ENCODE measurements at places on chromosomes 3 and 15. TPM values are rescaled to one million over a fixed set of nuclear protein-coding genes. Genes with fewer than 3 reads are reported as not detected.

- peak; percentile 84 for DNase-seq
- H3K36me3 ChIP-seq: no peaks in the 10 kb centered on the region
- no peak overlapping the region for H3K27ac ChIP-seq
- H3K4me1 ChIP-seq: peaks cover 23% of the 10 kb centered on the region
- no peak overlapping the region for H3K4me3 ChIP-seq
- H3K27me3 ChIP-seq: no peaks in the 10 kb centered on the region
These were observed 8.7 kb downstream of the DCUN1D1 start for GRCh38 chr3:182971637-182972036.

GRCh38 chr15:38563723-38564519 is 693 bp downstream of the RASGRP1 start:
- no peaks in the 10 kb centered on the region for H3K36me3 ChIP-seq
- H3K27ac ChIP-seq: no peak overlapping the region
- peak overlapping the region; percentile 67 for H3K4me3 ChIP-seq
- peaks cover 59% of the 10 kb centered on the region for H3K27me3 ChIP-seq
- H3K4me1 ChIP-seq: peaks cover 14% of the 10 kb centered on the region

- no peak overlapping the region for H3K4me3 ChIP-seq
- H3K4me1 ChIP-seq: no peaks in the 10 kb centered on the region
- no peak overlapping the region for H3K27ac ChIP-seq
- H3K36me3 ChIP-seq: no peaks in the 10 kb centered on the region
- H3K27me3 ChIP-seq: peaks cover 99% of the 10 kb centered on the region
These were observed 42.6 kb upstream of the POLG start for GRCh38 chr15:89377024-89377841.

- H3K4me1 ChIP-seq: peaks cover 21% of the 10 kb centered on the region
- H3K27me3 ChIP-seq: peaks cover 9% of the 10 kb centered on the region
- no peak overlapping the region for H3K27ac ChIP-seq
- DNase-seq: no peak
- H3K4me3 ChIP-seq: no peak overlapping the region
- H3K36me3 ChIP-seq: no peaks in the 10 kb centered on the region
These were observed 73.0 kb downstream of the ISG20 start for GRCh38 chr15:88711806-88712205.

DNA sequence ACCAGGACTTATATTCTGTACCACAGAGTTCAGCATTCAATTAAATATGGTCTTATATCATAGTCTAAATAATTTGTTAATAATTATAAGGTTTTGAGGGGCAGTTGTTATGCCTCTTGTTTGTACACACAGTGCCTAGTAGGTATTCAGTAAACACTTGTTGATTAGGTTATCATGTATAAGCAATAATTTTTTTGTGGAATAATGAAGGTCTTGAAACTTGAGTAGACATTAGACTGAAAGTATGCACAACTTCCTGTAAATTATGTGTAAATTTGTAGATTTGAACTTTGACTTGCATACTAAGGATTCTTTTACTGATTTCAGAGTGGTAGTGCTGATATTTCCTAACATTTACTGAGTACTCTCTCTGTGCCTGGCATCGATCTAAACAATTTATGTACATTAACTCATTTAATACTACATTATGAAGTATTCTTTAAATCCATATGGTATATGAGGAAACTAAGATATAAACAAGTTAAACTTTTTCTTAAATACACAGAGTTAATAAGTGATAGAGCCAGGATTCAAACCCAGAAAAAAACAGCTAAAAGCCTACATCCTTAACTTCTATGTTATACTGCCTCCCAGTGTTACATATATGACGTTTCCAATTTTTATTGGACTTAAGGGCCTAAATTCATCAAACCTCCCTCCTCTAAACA is 65.1 kb downstream of the GLCE start:
- H3K27me3 ChIP-seq: no peaks in the 10 kb centered on the region
- no peaks in the 10 kb centered on the region for H3K4me1 ChIP-seq
- H3K27ac ChIP-seq: no peak overlapping the region

GRCh38 chr15:96337365-96338023 is 7.0 kb downstream of the NR2F2 start:
- no peaks in the 10 kb centered on the region for H3K27me3 ChIP-seq
- peaks cover 46% of the 10 kb centered on the region for H3K36me3 ChIP-seq
- H3K4me3 ChIP-seq: peak overlapping the region; percentile 91
- H3K4me1 ChIP-seq: peaks cover 48% of the 10 kb centered on the region

DNA sequence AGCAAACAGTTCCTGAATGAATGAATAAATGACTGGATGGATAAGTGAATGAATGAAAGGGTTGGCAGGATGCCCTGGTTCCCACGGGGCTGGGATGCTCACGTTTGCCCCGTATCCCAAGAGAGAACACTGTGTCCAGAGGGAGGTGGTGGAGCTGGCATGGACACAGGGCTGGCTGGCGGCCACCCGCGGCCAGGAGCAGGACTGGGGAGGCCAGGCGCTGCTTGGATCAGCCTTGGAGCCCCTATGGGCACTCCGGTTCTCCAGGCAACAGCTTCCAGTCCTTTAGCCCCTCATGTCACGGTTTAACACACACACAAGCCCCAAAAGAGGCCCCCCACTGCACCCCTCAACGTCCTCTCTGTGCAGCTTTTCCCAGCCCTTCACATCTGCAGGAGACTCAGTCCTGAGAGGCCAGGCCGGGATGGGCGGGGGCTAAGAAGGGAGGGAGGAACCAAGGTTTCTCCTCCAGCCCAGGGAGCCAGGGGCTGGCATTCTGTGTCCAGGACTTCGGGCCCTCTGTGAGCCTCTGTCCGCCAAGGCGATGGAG is 86.0 kb upstream of the ALDH1L1 start:
- H3K36me3 ChIP-seq: no peaks in the 10 kb centered on the region
- H3K4me1 ChIP-seq: peaks cover 21% of the 10 kb centered on the region
- DNase-seq: peak; percentile 89
- H3K4me3 ChIP-seq: no peak overlapping the region
- peak overlapping the region; percentile 72 for H3K27ac ChIP-seq

DNA sequence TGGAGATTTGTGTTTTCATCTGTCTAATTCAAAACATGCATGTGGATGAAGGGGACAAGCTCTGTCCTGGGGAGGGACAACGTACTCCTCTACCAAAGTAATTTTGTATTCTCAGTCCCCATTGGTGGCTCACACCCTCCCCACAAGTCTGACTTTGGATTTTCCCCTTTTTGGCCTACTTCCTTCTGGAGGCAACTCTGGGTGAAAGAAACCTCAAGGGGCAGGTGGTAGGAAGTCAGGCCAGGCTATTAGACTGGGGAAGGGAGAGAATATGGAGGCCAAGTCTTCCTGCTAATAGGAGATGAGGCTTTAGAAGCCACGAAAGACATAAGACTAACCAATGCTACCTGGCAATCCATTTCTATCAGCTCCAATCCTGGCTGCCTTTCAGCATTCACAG is 124.9 kb upstream of the RASGRP1 start:
- no peaks in the 10 kb centered on the region for H3K27me3 ChIP-seq
- no peaks in the 10 kb centered on the region for H3K36me3 ChIP-seq
- no peak overlapping the region for H3K4me3 ChIP-seq
- no peak overlapping the region for H3K27ac ChIP-seq
- DNase-seq: no peak
- H3K4me1 ChIP-seq: no peaks in the 10 kb centered on the region

GRCh38 chr3:56887402-56888025 is 85.8 kb upstream of the ARHGEF3 start:
- H3K27me3 ChIP-seq: peaks cover 4% of the 10 kb centered on the region
- H3K36me3 ChIP-seq: no peaks in the 10 kb centered on the region
- no peaks in the 10 kb centered on the region for H3K4me1 ChIP-seq
- DNase-seq: no peak

DNA sequence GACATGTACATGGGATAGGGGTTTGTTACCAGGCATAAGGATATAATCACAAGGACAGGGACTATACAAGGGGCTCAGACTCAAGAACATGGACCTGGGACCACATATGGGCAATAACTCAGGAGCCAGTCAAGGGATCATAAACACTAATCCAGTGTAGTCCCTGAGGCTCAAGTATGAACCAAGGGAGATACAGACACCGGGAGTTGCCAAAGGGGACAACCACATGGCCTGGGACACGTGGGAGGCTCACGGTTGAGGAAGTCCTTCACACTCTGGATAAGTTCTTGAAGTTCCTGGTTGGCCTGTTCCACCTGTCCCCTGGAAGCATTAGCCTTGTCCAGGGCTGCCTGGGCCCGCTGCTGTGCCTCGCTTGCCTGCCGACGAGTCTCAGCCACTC is 1.8 kb upstream of the USP19 start:
- H3K36me3 ChIP-seq: peaks cover 77% of the 10 kb centered on the region
- H3K27me3 ChIP-seq: no peaks in the 10 kb centered on the region
- no peak overlapping the region for H3K4me3 ChIP-seq
- DNase-seq: peak; percentile 79
- no peak overlapping the region for H3K27ac ChIP-seq
- peaks cover 12% of the 10 kb centered on the region for H3K4me1 ChIP-seq

DNA sequence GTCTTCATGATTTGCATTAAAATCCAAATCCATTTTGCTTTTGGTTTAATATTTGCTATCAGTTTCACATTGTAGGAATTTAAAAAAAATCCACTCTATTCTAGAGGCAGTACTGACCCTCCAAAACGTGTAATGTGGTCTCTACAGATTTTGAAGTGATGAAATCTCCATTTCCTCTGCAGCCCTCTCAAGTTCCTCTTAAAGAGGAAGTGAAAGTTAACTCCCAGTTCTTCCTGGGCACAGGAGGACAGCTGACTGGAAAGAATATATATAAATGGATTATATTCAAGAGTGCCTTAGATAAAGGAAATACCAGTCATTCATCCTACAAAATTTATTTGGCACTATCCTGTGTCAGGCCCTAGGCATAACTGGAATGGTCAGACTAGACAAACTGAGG is 83.5 kb upstream of the PLCL2 start:
- H3K4me1 ChIP-seq: no peaks in the 10 kb centered on the region
- no peak for DNase-seq
- H3K4me3 ChIP-seq: no peak overlapping the region
- no peak overlapping the region for H3K27ac ChIP-seq
- no peaks in the 10 kb centered on the region for H3K36me3 ChIP-seq

DNA sequence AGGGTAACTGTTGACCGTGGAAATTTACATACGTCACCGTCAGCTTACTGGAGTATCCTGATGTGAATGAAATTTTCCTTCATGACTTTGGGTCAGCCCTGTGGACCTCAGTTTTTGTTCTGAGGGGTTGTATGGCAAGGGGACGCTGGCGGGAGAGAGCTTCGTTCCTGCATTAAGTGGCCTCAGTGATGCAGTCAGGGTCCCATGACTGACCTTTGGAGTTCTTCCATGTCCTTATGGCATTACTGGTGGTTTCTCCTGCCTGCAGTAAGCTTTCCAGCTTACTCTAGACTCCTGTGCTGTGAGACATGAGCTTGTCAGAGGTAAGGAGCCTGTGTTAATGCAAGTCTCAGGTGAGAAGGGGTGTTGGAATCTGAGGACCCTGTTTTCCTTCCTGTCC is 1.8 kb downstream of the CD276 start:
- peaks cover 64% of the 10 kb centered on the region for H3K4me1 ChIP-seq
- peak overlapping the region; percentile 86 for H3K27ac ChIP-seq
- no peaks in the 10 kb centered on the region for H3K27me3 ChIP-seq
- peak overlapping the region; percentile 89 for H3K4me3 ChIP-seq

- H3K4me1 ChIP-seq: no peaks in the 10 kb centered on the region
- H3K4me3 ChIP-seq: no peak overlapping the region
- DNase-seq: no peak
- H3K27me3 ChIP-seq: no peaks in the 10 kb centered on the region
- H3K36me3 ChIP-seq: no peaks in the 10 kb centered on the region
These were observed 138.2 kb upstream of the ZNF385D start for GRCh38 chr3:21889166-21889565.

GRCh38 chr3:172132159-172132586 is 92.8 kb downstream of the FNDC3B start:
- peak overlapping the region; percentile 78 for H3K27ac ChIP-seq
- no peak overlapping the region for H3K4me3 ChIP-seq
- H3K36me3 ChIP-seq: peaks cover 25% of the 10 kb centered on the region
- H3K4me1 ChIP-seq: peaks cover 63% of the 10 kb centered on the region

DNA sequence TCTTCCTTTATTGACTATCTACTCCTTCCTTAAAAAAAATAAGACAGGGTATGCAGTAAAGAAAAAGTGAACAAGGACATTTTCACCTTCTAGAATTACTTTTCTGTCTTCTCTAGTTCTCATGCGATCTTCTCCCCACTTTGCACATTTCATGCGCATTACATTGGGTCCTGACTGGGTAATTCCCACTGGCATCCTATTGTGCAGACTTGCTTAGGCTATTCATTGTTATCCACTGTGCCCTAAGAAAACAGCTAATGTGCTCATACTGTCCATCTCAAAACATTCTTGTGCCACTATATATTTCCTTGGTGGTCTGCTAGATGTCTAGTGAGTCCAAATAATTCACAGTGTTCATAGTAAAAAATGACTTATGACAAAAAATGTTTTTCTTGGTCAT is 447.4 kb upstream of the ROBO1 start:
- H3K4me1 ChIP-seq: no peaks in the 10 kb centered on the region
- H3K27ac ChIP-seq: no peak overlapping the region
- H3K36me3 ChIP-seq: no peaks in the 10 kb centered on the region
- no peak overlapping the region for H3K4me3 ChIP-seq
- no peak for DNase-seq

The MOBP gene
- not detected for total RNA-seq

The ELL3 gene
- total RNA-seq: 3.6 TPM

The ACKR4 gene
- total RNA-seq: not detected

The JMJD7 gene
- total RNA-seq: 1.2 TPM

The PRKCD gene
- total RNA-seq: 2.2 TPM

The ZNF80 gene
- total RNA-seq: not detected

The CTSH gene
- 8.8 TPM for total RNA-seq

The EFCC1 gene
- not detected for total RNA-seq
